ENCODE measurements at places on chromosomes 2 and 18.

GRCh38 chr2:121260370-121261154 is 24.4 kb downstream of the TFCP2L1 start:
- DNase-seq = no peak

DNA sequence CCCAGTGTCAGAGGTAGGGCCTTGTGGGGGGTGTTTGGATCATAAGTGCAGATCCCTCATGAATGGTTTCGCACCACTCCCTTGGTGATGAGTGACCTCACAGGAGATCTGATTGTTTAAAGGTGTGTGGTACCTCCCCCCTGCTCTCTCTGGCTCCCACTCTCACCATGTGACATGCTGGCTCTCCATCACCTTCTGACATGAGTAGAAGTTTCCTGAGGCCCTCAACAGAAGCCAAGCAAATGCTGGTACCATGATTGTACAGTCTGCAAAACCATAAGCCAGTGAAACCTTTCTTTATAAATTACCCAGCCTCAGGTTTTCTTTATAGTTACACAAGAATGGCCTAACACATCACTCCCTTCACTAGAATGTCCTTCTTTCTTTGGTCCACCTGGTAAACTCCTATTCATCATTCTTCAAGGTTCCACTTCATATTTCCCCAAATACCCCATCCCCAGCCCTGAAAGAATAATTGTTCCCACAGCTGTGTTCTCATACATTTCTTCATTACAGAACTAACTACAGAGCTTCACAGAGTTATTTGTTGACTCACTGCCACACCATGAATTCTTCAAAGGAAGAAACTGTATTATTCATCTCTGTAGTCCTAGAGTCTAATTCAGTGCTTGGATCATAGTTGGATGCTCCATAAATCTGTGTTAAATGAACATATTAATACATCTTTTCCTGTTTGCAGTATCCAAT is 81.2 kb upstream of the STK17B start:
- DNase-seq = no peak

DNA sequence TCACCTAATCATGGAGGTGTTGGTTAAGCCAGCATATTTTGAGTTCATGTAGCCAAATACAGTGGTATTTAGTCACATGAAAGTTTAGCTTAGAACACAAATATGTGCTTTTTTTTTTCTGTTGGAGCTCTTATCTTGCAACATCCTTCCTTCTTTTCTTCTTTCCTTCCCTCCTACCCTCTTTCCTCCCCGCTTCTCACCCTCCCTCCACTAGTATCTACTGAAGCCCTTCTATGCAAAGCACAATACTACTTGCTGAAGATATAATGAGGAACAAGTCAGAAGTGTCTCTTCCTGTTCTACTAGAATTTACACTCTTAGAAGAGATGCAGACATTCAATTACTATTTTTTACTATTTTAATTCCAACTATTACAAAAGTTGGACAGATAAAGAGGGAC is 105.0 kb upstream of the ITGA4 start:
- no peak for DNase-seq

- DNase-seq = peak; percentile 19
Observed at GRCh38 chr18:49061991-49062831, 111.4 kb upstream of the SMAD7 start.

DNA sequence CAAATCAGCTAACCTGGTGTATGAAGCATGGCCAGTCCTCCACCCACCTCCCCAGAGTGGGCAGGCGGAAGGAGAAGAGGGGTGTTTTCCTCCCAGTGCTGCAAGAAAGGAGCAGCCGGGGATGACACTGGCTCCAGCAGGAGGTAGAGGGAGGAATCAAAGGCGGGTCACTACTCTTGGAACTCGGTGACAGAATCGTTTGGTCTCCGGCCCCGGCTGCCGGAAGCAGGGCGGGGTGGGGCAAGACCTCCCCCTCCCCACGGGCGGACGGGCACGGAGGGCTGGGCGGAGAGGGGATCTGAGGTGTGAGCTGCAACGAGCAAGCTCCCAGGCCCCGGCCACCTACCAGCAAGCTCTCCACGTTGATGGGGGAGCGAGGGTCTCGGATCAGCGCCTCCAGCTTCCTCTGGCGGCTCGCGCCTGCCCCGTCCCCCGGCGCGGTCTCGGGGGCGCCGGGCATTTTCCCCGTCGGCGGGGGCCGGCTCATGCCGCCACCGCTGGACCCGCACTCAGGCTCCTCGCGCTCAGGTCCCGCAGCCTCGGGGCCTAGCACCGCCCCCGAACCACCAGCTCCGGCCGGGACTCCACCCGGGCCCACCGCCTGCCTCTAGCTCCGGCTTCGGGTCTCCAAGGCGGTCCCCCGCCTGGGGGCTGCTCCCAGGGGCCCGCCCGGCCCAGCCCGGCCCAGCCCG is 640 bp downstream of the ROCK2 start:
- DNase-seq = peak; percentile 86

DNA sequence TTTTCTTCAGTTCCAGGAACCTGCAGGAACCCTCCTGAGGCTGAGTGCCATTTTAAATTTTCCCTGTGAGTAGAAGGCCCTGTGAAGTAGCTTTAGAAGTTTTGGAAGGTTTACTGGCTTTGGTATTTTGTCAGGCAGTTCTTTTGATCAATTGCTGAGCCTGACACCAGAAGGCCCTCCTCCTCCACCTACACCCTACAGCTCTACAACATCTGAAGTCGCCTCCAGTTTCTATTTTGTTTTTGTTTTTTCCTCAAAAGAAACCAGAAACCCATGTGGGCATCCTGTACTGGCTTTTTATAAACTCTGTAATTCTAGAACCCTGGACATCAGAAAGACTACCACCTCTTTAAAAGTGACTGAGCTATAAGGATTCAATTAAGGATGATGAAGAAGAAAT is 153.7 kb downstream of the NRXN1 start:
- DNase-seq = no peak

DNA sequence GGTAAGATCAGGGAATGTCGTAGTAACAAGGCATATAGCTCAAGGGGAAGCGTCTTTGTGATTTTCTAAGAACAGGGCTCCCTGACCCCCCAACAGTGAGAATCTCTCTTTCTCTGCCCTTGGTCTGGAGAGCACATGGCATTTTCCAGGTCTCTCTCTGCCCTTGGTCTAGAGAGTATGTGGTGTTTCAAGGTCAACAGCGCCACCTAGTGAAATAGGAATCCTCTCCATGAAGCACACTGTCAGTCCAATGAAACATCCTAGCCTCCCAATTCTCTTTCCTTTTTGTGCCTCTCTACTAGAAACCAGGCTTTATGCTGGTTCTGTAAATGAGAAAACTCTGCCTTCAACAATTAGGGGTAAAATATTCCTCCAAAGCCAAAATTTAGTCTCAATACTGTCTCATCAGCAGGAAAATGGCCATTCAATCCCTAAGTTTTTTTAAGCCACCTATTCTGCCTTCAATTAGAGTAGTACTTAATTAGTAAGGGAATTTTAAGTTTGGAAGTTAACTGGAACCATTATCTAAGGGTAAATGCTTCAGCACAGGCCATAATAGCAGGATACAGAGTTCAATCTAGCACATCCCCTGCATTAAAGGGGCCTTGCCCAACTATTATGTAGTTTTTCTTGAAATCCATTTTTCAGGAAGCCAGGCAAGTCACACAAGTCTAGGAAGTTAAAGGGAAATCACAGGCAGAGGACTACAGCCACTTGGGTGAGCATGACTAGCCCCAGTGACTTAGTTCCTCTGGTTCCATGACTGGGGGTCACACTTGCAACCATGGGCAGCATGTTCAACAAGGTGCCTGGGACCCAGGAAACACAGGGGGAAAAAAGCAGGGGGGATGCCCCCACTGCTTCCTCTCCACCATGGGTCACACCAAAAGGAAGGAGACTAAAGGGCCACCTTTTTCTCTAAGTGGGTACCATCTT is 12.4 kb downstream of the DYM start:
- no peak for DNase-seq

- DNase-seq = no peak
Observed at GRCh38 chr18:13014818-13015217, 23.7 kb downstream of the CEP192 start.

DNA sequence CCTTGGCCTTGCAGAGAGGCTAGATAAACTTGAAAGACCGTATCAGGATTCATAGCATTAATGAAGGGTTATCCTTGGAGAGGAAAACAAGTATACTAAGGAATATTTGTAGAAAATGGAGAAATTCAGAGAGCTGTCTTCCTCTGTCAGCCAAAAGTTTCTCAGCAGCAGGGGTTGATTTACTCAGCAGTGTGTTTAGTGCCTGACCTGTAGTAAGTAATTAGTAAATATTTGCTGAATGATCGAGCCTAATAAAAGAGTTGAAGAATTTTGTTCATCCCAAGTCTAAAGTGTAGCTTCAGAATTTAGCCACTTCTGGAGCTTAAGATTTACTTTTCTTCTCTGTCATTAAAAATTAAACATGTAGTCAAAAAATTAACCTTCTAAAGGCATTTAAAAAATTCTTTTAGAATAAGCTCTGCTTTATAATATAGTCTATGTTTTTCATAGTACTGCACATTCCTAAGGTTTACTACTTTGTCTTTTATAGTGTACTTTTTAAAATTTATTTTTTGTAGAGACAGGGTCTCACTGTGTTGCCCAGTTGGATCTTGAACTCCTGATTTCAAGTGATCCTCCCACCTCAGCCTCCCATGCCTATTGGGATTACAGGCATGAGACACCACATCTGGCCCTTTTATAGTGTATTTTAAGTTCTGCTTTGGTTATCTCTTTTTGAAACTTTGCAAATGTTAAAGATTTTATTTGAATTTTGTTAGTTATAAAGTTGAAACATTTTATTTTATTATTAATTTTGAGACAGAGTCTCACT is 138.4 kb upstream of the MYO3B start:
- no peak for DNase-seq
